Calu3 (cell line): ENCODE measurements at places on chromosomes 11 and 22. TPM values are rescaled to one million over a fixed set of nuclear protein-coding genes. Genes with fewer than 3 reads are reported as not detected.

The SRSF8 gene
- 27.8 and 33.3 TPM in 2 replicates for total RNA-seq

The RELT gene
- total RNA-seq = 11.8 and 12.2 TPM in 2 replicates

The RBMXL2 gene
- not detected in 2 replicates for total RNA-seq

The CBLIF gene
- not detected in 2 replicates for total RNA-seq

GRCh38 chr11:87352759-87353707 lies 315.3 kb downstream of the TMEM135 start:
- peak; percentile 85 for DNase-seq

DNA sequence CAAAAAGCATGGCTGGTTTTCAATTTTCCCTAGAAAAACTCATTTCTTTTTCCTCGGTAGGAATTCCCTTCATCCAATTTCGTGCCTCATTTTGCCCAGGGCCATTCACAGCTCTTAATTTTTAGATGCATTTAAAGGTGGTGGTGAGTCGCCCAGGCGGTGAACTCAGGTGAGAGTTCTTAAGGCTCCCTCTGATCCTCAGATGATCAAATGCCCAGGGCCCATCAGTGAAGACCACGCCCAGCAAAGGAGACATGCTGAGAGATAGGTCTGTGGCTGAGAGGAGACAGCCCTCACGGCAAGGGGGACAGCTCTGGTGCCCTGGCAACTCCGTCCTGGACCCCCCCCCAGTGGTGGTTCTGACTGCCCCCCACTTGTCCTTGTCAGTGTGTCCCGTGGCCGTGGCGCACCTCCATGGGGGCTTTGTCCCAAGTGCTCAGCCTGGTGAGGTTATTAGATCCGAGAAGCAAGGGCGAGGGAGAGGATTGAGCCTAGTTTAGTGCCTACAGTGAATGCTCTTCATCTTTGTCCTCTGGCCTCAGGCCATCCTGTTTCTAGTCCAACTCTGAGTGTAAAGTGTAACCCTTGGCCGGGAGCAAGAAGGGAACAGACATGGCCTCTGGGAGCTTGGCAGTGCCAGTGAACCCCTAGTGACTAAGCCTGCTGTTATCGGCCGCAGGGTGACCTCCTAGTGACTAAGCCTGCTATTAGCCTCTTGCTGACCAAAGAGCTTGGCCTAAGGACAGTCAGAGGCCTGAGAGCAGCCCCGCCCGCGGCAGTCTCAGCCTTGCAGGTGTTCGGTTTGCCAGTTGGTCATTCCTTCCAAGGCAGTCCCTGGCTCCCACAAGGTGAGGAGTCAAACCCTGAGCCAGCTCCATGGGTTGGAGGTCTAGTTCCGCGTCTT lies 83.5 kb downstream of the CTTN start:
- DNase-seq = peak; percentile 81

DNA sequence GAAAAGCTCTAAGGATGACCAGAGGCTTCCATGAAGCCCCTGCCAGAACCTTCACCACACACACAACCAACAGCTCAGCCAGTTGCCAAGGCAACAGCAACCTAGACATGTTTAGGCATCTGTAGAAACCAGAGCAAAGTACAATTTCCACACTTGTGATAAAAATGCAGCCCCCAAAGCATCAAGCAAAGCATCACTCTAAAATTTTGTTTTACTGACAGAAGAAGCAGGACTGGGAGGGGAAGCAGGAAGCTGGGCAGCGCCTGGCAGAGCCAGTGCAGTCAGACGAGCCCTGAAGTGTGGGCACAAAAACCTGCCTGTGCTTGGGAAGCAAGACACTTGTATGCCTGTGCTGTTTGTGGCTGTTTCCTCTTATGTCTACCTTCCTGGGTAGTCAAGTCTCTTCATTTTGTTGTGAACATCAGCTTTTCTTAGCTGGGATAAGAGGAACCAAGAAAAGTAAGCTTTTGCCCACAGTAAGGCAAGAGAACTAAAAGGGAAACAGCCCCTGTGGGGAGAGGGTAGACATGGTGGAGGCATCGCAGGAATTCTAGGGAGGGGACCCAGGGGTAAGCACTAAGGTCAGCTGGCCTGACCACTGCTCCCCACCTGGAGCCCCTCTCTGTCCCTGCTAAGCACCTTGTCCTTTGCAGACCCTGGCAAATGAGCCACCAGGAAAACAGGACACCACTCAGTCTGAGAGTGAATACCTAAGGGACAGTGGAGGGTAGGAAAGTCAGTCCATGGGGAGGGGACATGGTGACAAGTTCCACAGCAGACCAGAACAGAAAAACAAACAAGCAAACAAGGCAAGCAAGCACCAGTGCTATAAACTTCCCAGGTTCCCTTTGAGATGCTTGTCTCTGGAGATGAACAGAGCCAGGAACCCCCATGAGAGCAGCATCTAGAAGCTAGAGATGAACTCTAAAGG lies 13.4 kb downstream of the PACSIN2 start:
- DNase-seq = no peak

- DNase-seq = no peak
These were observed 86.9 kb upstream of the PARVA start for GRCh38 chr11:12290477-12290922.

GRCh38 chr11:6611963-6612212 lies 128 bp downstream of the TAF10 start:
- DNase-seq = no peak
